Stimulated activated CD4-positive, alpha-beta T cell treated with anti-CD3 and anti-CD28 coated beads, TNF-alpha, amount 100 ng/mL, for 4 hours (primary cell): ENCODE measurements at places on chromosomes 3 and 15.

- no peak for DNase-seq
Observed at GRCh38 chr3:128278761-128279600, 125.7 kb downstream of the EEFSEC start.

GRCh38 chr15:68249058-68249713 is 19.7 kb upstream of the CLN6 start:
- no peak for DNase-seq

DNA sequence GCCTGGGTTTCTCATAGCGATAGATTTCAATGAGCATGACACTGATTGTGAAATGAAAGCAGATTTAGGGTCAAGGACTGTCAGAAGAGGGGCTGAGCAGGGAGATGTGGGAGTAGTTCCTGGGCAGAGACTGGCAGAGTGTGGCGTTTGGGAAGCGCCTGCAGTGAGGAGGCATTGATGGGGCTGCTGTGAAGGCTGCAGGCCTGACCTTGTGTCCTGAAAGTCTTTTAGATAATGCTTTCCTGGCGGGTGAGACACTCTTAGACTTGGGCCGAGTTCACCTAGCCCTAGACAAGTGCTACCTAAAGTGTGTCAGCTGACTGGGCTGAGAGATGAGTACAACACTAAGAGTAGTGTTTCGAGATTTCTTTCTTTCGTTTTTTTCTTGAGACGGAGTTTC is 20.7 kb downstream of the USP13 start:
- DNase-seq: no peak

GRCh38 chr3:10470120-10471053 is 35.0 kb downstream of the ATP2B2 start:
- no peak for DNase-seq

- no peak for DNase-seq
Observed at GRCh38 chr15:70201425-70201775, 103.7 kb upstream of the TLE3 start.

- no peak for DNase-seq
Observed at GRCh38 chr3:193909387-193909786, 226.6 kb upstream of the HES1 start.

DNA sequence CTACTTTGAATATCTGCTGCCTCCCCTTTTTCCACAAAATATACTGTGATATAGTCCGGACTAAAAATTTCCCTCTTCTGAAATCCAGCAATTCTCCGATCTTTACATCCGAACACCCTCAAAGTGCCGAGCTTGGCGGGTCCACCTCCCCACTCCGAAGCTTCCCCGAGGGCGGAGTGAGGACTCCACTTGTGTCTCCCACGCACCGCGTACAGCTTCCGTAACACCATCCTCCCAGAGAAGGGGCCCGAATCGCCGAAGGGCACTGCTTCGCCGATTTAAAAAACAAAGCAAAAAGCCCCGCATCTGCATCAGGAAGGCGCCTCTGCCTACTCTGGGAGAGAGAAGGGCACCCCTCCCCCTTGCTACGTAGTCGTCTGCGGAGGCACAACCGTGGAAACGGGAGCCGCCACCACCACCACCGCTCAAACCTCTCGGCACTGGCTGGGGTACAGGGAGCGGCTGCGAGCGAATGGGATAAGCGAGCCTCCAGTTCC is 551 bp downstream of the NCBP2 start:
- DNase-seq: peak; percentile 50

DNA sequence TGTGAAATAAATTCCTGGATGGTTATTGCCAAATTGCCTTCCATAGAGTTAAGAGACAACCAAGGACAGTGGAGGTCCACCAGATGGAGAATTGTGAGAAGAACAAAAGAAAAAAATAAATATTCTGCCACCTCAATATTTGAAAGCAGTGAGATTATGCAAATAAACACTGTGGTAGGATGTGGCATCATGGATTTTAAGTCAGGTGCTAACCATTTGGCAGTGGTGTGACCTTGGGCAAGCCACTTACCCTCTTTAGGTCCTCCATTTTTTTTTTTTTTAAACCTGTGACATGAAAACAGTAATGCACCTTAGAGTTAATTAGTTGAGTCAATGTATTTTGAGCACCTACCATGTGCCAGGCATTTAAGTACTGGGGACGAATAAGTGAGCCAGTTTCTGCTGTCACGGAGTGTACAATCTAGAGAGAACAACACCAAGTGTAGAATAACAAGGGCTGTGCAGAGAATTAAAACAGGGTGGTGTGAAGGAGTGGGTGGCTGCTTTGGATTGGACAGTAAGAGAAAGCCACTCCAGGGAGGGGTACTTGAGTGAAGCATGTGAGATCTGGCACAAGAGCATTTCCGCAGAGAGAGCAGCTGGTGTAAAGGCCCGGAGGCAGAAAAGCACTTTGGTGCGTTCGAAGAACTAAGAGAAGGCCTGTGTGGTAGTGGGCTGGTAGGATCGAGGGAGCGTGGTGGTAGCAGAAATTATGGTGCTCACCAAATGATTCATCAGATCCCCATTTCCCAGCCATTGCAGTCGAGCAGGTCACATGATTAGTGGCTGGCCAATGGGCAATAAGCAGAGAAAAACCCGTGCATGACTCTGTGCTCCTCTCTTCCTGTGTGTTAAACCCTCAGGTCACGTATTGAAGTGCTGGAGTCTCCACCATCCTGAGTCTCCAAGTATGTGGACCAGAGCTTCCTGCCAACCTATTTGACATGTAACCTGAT is 39.2 kb downstream of the CCK start:
- no peak for DNase-seq

GRCh38 chr15:32119694-32120330 is 89.5 kb downstream of the CHRNA7 start:
- no peak for DNase-seq

DNA sequence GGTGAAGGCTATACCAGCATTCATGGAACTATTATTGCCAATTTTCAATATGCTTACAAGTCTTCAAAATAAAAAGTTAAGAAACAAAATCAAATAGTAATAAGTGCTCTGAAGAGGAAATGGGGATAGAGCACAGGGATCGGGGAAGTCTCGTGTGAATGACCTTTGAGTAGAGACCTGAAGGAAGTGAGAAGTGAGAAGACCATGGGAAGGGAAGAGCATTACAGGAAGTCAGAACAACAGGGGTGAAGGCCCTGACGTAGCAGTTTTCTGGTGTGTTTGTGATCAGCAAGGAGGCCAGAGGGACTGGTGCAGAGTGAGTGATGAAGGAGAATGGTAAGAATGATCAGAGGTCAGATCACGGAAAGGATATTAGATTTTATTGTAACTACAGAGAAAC is 48.1 kb downstream of the STAC start:
- no peak for DNase-seq

DNA sequence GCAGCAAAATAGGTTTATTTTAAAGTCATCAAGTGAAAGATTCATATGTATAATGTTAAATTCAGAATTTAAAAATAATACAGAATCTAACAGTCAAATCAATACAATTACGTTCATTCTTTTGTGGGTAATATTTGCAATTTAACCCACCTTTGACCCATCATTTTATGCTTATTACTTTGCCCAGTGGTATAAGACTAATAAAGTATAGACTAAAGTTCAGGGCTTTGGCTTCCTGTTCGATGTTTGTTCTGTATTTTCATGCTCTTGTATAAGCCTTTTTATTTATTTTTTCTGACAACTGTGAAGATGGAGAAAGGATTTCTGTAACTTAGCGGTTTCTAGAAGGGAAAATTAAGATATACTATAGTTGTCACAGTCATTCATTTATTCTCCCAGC is 44.3 kb upstream of the EIF3J start:
- DNase-seq: no peak

DNA sequence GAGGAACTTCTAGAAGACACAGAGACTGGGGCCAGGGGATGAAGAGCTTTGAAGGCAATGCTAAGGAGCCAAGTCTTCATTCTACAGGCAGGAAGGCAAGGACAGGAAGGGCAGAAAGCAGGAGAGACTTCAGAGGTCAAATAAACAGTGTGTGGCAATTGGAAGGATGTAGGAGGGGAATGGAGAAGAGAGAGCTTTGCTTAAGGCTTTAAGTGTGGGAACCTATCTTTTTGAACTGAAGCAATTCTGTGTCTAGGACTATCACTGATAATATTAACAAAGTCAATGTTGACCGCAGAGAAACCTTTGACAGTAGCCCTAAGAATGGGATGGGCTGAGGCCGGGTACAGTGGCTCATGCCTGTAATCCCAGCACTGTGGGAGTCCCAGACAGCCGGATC is 325.0 kb downstream of the FOXP1 start:
- DNase-seq: no peak

DNA sequence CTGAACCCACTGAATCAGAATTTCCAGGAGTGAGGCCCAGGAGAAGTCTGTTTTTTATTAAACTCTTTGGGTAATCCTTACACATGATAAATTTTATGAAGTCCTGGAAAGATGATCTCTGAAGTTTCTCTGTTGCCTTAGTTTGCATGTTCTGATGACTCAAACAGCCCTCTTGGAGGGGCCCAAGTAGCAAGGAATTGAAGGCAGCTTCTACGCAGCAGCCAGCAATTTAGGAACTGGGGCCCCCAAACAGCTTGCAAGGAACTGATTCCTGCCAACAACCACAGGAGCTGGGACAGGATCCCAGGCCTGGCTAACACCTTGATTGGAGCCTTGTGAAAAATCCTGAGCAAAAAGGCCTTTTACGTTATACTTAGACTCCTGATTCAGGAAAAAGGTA is 5.4 kb upstream of the ACP3 start:
- no peak for DNase-seq

GRCh38 chr15:66142285-66142684 is 111.3 kb downstream of the MEGF11 start:
- DNase-seq: no peak

GRCh38 chr3:99298661-99299060 is 339.7 kb upstream of the COL8A1 start:
- DNase-seq: no peak

DNA sequence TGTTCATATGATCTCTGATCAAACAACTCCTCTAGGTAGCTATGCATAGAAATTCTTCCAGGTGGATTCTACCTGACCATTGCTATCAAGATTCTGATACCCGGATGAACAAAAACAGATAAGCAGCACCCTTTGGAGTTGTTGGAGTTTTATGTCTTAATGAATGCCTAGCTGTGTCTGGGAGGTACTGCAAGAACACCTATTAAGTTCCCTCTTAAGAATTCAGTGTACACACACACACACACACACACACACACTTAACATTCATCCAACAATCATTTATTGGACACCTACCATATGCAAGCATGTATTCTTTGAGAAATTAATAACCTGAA is 58.1 kb upstream of the FNDC3B start:
- DNase-seq: no peak

DNA sequence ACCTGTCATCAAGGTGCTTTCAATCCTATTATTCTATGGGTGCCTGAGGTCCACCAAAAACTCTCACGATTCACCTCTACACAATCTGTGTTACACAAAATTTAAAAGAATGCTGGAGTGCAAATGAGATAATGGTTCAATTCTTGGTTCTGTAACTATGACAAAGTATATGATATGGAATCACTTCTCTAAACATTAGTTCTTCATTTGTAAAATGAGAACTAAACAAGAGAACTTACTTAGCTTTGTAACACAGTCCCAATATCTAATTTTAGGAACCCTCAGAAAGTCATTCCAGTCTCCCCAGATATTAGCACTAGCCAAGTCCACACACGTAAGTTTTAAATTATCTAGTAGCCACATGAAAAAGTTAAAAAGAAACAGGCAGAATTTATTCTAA is 111.5 kb downstream of the TBL1XR1 start:
- no peak for DNase-seq

GRCh38 chr3:54481606-54482365 is 359.4 kb downstream of the CACNA2D3 start:
- DNase-seq: no peak

DNA sequence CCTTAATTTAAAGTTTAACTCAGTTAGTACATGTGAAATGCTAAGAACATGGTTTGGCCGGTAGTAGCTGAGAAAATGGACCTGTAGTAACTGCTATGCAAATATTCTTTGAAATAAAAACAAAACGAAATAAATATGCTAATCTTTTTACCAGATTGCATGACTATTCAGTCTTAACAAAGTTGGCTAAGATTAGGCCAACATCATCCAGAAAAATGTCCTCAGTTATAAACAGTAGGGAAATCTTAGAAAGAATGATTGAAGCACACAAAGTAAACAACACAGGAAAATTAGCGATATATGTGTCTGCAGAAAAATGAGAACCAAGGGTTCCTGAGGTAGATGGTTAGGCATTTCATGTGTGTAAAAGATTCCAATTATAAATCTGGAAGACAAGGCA is 832.1 kb downstream of the TUSC7 start:
- no peak for DNase-seq

DNA sequence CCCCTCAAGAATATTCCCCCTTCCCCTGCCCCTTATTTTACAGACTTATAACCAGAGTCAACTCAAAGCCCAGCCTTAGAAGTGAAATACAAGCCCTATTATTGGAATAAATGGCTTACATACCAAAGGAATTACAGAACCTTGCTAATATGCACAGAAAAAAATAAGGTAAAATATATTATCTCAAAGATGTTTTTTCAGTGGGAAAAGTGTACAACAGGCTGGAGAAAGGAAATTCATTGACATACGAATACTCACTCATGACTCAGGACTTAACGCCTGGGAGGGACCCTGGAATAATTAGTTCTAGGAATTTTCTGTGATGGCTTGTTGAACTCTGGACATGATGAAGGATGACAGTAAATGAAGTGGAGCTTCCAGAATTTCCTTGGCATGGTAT is 27.0 kb downstream of the ARL14 start:
- DNase-seq: no peak

GRCh38 chr3:196397941-196398340 is 34.3 kb downstream of the UBXN7 start:
- DNase-seq: no peak

GRCh38 chr3:192563417-192563816 is 163.9 kb downstream of the FGF12 start:
- DNase-seq: no peak

GRCh38 chr3:67228136-67228535 is 230.0 kb downstream of the KBTBD8 start:
- no peak for DNase-seq

DNA sequence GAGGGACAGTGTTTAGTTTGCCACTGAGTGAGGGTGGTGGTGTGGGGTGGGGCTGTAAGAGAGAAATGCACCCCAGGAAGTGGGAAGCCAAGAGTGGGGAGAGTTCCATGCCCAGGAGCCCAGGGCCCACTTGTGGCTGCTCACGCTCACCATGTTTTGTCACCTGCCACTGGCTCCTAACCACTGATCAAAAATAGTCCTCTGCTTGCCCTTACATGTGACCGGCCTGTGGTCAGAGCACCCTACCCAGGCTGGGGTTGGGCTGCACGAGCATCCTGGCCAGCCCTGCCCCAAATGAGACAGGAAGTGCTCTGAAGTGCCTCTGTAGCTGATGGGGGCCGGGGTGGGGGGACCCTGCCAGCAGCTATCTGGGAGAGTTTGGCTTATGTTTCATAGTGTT is 216.3 kb downstream of the RPLP1 start:
- DNase-seq: no peak

DNA sequence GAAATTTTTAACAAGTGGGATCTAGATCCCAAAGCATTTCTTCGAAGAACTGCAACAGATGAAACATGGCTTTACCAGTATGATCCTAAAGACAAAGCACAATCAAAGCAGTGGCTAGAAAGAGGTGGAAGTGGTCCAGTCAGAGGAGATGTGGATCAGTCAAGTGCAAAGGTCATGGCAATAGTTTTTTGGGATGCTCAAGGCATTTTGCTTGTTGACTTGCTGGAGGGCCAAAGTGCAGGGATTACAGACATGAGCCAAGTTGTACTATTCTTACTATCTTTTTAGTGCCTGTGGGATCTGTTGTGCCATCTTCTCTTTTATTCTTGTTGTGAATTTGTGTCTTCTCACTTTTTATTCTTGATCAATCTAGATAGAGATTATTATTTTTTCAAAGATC is 82.0 kb downstream of the REC114 start:
- no peak for DNase-seq

- DNase-seq: no peak
Observed at GRCh38 chr3:126432361-126433104, 37.8 kb downstream of the CFAP100 start.
